ENCODE measurements at places on chromosomes 1 and 21. TPM values are rescaled to one million over a fixed set of nuclear protein-coding genes. Genes with fewer than 3 reads are reported as not detected.

TPTE gene
- total RNA-seq: not detected

OLIG2 gene
- not detected for total RNA-seq

EGLN1 gene
- 19.5 TPM for total RNA-seq

DNA sequence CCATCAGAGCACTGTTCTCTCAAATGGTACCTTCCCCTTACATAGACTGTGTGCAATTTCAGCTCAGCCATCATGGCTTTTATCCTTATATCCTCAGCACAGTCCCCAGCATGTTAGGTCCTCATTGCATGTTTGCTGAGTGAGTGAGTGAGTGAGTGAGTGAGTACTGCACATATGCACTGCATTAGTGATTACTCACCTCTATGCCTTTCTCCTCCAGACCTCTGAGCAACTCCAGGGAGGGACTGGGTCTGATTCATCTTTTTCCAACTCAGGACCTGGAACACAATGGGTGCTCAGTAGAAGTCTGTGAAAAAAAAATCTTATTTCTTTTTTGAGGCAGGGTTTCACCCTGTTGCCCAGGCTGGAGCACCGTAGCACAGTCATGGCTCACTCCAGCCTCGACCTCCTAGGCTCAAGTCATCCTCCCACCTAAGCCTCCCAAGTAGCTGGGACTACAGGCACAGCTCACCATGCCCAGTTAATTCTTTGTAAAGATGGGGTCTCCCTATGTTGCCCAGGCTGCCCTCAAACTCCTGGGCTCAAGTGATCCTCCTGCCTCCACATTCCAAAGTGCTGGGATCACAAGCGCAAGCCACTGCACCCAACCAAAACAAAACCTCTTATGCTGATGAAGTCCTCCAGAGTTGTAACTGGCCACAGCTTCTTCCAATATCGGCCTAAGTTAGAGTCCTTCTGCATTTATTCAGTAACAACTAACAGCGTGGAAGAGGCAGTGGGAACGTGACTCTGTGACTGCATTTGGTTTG, 23.7 kb downstream of the RNU5D-1 start:
- DNase-seq: peak; percentile 97

DNA sequence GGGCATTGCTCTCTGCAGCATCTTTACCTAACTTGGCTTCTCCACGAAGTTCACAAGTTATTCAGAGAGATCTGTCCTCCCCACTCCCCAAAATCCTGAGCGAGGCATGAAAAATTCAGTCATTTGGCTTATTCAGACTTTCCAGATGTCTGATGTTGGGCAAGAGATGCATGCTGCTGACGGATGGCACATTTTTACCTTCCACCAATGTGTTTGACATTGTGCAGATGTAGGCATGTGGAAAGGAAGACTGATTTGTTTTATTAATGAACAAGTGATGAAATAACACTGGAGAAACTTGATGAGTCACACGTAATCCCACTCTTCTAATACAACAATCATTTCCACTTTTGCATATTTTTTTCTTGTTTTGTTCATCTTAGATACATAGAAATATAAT, 86.7 kb downstream of the C1orf94 start:
- DNase-seq: no peak

- no peak for DNase-seq
Measured at GRCh38 chr1:91428182-91428798, 23.7 kb upstream of the HFM1 start.

- peak; percentile 53 for DNase-seq
Measured at GRCh38 chr1:202105571-202106339, 17.0 kb upstream of the GPR37L1 start.

- no peak for DNase-seq
Measured at GRCh38 chr1:42463921-42464320, 835 bp downstream of the CCDC30 start.

Data from foreskin keratinocyte (primary cell).